ENCODE measurements at places on chromosomes 12 and 14.

- DNase-seq: no peak
Measured at GRCh38 chr12:72011374-72011773, 72.7 kb downstream of the TPH2 start.

DNA sequence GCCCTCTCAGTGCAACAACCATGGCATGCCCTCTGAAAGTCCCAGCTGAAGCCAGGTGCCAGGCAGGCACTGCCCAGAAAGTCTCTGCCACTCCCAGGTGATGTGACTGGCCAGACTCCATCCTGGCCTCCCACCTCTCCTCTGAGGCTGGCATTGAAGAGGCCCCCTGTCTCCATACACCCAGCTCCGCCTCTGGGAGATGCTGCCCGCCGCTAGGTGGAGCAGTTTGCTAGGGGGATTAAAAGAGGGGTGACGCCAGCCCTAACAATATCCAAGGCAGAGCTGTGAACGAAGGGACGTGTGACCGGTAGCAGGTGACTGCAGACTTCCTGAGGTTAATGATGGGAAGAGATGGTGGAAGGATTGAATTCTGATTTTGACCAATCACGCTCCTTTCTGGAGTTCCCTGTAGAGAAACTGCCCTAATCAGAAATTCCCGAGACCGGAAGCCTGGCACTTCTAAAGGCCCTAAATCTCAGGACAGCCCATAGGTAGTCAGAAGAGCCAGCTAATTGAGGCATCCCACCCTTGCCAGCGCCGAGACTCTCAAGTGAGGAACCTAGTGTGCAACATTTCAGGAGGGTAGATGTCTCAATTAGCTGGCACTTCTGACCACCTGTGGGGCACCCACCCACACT lies 8.3 kb upstream of the PLEK2 start:
- no peak for DNase-seq

GRCh38 chr12:93137656-93138612 lies 208.8 kb upstream of the EEA1 start:
- no peak for DNase-seq

DNA sequence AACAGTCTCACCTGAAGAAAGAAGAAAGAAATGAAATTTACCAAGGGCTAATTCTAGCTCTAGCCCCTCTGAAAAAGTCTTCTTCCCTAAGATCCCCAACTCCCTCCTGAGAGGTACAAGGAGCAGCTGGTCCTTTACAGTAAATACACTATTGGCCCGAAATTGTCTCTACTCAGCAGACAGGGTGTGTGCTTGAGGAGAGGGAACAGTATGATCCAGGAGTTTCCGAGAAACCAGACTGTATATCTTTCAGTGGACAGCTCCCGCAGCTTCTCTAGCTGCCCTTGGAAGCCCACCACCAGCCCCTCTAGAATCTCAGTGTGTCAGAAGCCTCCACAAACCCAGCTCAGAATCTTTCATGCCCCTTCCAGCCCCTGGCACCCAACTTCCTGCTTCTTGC lies 8.1 kb downstream of the GPR84 start:
- no peak for DNase-seq

DNA sequence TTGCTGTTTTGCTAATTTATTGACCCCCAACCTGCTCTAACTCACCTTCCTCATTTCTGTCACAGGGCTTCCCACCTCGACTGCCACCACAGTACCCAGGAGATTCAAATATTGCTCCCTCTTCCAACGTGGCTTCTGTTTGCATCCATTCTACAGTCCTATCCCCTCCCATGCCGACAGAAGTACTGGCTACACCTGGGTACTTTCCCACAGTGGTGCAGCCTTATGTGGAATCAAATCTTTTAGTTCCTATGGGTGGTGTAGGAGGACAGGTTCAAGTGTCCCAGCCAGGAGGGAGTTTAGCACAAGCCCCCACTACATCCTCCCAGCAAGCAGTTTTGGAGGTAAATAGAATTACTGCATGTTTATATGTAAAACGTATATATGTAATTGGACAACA lies 68.8 kb downstream of the RAD52 start:
- no peak for DNase-seq

DNA sequence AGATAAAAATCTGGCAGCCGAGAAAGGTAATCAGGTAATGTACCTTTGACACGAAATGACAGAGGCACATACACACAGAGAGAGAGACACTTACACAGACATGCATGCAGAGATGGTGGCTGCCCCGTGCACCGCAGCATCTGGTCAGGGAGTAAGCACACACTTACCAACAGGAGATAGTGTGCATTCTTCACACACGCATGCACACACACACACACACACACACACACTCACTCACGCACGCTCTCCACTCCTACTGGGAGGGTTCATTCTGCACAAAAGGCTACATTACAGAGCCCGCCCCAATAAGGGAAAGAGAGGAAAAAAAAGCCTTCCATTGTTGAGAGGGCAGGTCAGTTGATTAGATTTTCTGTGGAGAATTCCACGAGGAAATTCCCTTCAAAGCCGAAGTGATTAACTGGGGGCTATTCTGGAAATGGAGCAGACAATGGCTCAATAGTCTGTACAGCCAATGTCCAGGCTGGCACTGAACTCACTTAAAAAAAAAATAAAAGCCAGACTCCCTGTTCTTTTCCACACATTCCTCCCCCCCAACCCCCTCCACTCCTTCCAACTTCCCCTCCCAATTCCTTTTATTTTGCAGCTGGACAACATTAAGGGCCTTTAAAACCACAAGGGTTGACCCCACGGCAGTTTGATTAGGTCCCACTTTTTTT lies 1.4 kb upstream of the SOX5 start:
- DNase-seq: no peak

GRCh38 chr14:72715850-72716228 lies 178.1 kb downstream of the DPF3 start:
- no peak for DNase-seq

GRCh38 chr12:27382171-27382795 lies 49.6 kb downstream of the BMAL2 start:
- no peak for DNase-seq

- DNase-seq: no peak
Measured at GRCh38 chr12:14701809-14702568, 5.6 kb upstream of the GUCY2C start.

GRCh38 chr12:61111218-61111617 lies 1149.0 kb upstream of the USP15 start:
- DNase-seq: no peak

- no peak for DNase-seq
Measured at GRCh38 chr12:94987076-94987669, 16.3 kb downstream of the NDUFA12 start.

DNA sequence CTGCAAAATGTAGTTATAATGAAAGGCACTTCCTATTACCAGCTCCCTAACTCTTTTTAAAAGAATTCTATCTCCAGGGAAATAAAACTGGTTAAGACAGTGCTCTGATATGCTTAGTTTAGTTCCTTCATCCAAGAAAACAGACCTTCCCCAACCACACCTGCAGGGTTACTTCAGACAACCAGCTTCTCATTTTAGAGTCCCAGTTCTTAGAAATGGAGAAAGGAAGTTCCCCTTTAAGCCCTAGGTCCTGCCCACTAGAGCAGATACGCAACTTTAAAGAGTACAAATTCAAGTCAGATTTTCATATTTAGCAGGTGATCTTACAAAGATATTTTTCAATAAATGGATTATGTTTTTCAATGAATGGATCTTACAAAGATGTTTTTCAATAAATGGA lies 4.4 kb upstream of the WSB2 start:
- no peak for DNase-seq

DNA sequence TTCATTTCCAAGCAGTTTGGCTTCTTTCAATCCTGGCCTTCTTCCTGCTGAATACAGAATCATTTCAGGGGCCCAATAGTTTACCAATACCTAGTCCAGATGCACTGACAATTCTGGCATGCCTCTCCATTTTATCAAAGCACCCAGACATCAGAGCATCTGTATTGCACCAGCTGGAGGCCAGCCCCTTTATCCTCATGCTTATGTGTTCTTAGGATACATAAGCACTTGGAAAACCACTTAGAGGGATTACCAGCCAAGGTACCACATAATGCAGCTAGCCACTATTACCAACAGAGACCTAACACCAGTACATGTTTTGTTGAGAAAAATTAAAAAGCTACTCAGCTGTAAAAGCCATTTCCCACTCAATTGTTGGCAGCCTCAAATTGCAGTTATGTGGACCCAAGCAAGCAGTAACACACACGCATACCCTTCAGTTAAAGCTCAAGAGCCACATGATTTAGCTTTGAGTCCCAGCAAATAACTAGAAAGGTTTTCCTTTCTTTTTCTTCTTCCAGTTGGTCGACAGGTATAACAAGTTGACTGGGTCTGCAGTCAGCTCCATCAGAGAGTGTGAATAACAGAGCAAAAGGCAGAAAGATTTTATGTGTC lies 263.8 kb downstream of the DIO2 start:
- DNase-seq: no peak

DNA sequence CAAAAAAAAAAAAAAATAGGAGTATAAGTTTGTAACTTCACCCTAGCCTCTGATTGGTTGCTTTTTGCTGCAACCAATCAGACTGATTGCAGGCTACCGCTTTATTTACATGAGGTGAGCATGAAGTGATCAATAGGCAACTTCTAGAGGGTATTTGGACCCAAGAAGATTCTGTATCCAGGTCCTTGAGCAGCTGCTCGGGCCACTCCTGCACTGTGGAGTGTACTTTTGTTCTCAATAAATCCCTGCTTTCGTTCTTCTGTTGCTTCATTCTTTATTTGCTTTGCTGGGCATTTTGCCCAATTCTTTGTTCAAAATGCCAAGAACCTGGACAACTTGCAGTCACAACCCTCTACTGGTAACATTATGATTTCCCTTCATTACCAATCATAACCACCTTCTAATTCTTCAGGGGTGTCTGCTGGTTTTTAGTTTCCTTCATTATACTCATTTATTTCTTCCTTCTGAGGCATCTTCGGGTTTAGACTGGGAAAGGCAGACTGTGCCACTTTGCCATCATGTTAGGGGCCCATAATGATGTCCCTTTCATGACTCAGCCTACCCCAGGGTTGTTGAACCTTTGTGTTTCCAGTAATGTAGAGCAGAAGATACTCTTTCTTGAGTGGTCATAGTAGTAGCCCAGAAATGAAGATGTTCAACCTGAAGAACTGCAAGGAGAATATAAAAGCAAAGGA lies 43.4 kb upstream of the LIMA1 start:
- DNase-seq: no peak

DNA sequence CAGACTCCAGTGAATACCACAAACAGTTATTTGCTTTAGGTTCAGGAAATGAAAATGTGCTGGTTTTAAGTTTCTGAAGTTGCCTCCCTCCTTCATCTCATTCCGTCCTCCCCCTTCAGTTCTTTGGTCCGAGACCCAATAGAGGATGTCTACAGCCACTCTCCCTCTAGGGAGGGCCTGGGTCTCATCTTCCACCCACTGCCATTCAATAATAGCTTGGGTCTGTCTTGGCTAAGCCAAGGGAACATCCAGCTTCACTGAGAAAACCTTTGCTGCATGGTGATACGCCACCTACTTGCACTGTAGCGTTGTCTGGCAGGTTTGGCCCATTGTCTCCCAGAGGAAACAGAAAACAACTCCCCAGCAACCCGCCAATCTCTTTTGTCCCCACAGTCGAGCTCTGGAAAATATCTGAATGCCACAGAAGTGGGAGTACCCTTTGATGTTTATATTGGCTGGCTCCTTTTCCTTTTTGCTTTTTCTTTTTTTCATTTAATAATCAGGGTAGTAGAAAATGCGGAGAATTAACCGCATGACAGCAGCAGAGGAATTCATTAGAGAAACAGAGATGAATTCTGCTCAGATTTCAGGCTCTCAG lies 380.1 kb downstream of the RAD51B start:
- DNase-seq: no peak
